ENCODE measurements at places on chromosomes 5 and 9.

GRCh38 chr5:149614034-149614907, 33.0 kb downstream of the ARHGEF37 start:
- no peak for DNase-seq

- no peak for DNase-seq
Measured at GRCh38 chr9:109064963-109065702, 51.8 kb upstream of the CTNNAL1 start.

DNA sequence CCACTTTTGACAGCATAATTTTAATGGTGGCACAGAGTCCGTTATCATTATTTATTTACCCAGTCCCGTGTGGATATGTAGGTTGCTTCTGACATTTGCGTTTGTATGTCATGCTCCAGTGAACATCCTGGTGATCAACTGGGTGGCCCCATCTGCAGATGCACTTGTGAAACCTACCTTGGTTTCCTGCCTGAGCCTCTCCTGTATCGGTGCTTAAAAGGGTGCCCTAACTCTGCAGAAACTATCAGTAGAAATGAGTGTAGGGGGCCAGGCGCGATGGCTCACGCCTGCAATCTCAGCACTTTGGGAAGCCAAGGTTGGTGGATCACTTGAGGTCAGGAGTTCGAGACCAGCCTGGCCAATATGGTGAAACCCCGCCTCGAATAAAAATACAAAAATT, 92.1 kb upstream of the IER5L start:
- DNase-seq = no peak

DNA sequence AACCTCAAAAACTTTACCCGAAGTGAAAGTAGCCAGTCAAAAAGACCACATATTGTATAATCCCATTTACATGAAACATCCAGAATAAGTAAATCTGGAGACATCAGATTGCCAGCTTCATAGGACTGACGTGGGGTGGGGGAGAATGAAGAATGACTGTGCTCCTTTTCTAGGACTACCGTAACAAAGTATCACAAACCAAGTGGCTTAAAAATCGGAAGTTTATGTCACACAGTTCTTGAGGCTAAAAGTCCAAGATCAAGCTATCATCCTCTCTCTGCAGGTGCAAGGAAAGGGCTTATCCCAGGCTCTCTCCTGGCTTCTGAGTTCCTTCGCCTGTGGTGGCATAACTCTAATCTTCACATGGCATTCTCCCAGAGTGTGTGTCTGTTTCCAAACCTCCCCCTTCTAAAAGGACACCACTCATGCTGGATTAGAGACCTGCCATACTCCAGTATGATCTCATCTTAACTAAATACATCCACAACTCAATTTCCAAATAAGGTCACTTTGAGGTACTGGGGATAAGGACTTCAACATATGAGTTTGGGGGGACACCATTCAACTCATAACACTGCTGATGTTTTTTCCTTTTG, 25.5 kb downstream of the ADAM19 start:
- no peak for DNase-seq

DNA sequence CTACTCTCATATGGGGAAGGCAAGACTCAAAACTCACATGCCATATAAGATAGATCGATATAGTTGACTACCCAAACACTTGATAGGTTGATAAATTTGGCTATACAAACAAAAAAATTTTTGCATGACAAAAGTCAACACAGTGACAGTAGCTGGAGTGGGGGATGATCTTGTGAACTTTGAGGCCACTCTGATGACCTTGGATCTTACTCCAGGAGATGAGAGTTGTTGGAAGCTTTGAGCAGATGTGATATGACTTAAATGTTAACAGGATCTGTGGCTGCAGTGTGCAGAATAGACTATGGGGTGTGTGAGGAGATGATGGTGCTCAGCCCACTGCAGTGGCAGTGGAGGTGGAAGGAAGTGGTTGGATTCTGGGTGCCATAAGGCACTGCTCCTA, 101.4 kb downstream of the ZFAND5 start:
- DNase-seq = no peak
